ENCODE measurements at places on chromosomes 6 and 20. TPM values are rescaled to one million over a fixed set of nuclear protein-coding genes. Genes with fewer than 3 reads are reported as not detected.
A peak's percentile ranks its signal among the peaks of the same experiment; 100 is the strongest.

POM121L2 gene
- 0.07 TPM for total RNA-seq

PPP1R16B gene
- total RNA-seq = 12.0 TPM

IRF4 gene
- total RNA-seq = 1.3 TPM

MDFI gene
- total RNA-seq = 41.5 TPM

BCL2L1 gene
- 110 TPM for total RNA-seq

CNBD2 gene
- total RNA-seq = 2.7 TPM

DNA sequence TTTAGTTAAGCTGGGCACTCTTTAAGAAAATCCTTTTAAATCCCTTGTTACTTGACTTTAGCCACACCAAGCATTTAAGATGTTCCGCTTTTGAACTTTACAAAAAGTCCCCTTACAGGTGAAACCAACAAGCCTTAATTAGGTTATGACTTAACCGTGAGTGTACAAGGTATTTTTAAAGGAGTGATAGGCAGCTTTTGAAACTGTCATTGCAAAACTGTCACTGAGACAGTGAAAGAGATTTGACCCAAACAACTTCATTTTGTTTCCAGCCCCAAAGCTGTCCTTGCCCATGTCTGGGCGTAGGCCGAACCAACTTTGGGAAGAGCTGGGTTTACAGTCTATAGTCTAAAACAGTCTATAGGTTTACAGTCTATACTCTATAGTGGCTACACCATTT, 305.4 kb downstream of the FARS2 start:
- H3K27ac ChIP-seq = no peak overlapping the region
- H3K36me3 ChIP-seq = no peaks in the 10 kb centered on the region
- no peak overlapping the region for H3K4me3 ChIP-seq

DNA sequence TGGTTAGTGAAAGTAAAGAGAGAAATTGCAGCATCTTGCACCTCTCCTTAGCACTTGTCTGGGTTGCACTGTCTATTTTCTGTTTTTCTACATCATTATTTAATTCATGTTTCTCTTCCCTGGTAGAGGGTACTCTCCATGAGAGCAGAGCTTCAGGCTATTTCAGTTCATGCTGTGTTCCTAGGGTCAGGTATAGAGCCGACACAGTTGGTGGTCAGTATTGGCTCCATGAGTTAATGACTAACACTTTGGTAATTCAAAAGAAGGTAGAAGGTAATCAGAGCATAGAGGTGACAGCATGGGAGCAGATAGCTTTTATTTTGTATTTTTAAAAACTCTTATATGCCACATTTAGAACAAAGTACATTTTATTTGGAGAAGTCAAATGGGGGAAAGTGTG, 42.7 kb downstream of the RIMS1 start:
- DNase-seq = peak; percentile 66
- H3K27ac ChIP-seq = no peak overlapping the region
- H3K4me1 ChIP-seq = peaks cover 17% of the 10 kb centered on the region
- no peaks in the 10 kb centered on the region for H3K36me3 ChIP-seq
- H3K4me3 ChIP-seq = no peak overlapping the region
